LHCN-M2 (cell line): ENCODE measurements at places on chromosomes 2 and 18.
A peak's percentile ranks its signal among the peaks of the same experiment; 100 is the strongest.

GRCh38 chr2:98114643-98115330, 27.8 kb downstream of the VWA3B start:
- DNase-seq, result no peak

- DNase-seq, result peak; percentile 64
Observed at GRCh38 chr2:43605079-43605655, 9.3 kb upstream of the THADA start.

DNA sequence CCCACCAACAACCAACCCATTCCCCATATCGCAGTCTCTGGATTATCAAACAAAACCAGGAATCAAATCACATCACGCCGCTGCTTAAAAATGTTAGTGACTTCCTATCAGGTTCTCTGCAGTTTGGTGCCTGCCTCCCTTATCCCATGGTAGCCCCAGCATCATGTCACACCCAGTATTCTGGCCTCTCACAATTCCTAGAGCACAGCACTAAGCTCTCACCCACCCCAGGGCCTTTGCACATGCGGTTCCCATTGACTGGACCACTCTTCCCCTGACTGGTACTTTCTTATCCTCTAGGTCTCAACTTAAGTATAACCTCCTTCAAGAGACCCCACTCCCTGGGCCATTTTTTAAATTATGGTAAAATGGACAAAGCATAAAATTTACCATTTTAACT, 12.8 kb downstream of the ATP8B1 start:
- DNase-seq, result no peak

DNA sequence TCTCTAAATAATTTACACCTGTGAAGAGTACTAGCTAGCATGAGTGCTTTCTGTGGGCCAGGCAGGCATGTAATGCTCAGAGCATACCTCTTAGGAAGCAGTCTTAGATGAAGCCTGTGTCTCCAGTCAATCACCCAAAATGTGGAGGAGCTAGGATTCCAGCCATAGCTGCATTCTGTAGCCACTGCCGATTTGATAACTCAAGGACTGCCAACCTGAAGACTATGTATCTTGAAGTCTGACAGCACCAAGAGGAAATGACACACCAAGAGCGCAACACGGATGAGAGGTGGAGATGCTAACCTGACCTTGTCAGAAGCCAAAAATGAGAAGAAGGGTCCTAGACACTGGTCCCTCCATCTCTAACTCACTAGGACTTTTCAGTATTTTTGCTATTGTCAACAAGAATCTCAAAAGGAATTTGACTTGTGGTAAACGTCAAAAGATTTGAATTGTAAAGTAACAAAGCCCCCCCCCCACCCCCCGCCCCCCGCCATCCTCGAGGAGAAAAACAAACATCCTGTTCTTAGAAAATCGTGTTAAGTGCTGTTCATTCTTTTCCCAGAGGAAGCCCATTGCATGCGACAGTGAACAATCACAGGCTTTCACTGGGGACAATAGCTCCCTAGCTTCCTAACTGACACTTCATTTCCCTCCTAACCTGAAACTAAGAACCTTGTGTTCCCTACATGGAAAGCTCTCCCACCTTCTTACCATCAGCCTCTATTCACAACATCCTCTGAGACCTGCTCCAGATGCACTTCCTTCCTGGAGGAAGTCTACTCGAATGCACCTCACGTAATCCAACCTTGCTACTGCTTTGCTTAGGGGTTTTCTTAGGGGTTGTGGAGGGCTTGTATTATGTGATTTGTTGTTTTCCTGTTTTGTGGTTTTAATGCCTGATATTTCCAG, 14.7 kb downstream of the CDC42EP3 start:
- peak; percentile 61 for DNase-seq

DNA sequence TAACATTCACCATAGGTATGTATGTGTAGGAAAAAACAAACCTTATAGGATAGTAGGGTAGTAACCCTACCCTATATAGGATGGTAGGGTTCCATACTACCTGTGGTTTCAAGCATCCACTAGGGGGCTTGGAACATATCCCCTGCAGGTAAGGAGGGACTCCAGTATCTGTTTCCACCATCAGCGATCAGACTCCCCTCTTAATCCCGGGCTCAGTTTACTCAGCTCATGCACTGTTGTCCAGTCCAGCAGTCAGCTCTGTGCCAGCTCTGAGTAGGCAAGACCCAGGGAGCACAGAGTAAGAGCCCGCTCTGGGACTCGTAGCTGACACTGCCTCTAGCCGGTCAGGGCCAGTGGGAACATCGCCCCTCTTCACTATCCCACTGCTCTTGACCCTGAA, 61.7 kb downstream of the MEX3C start:
- DNase-seq, result no peak

- no peak for DNase-seq
Observed at GRCh38 chr2:157821519-157822131, 54.5 kb downstream of the ACVR1 start.

DNA sequence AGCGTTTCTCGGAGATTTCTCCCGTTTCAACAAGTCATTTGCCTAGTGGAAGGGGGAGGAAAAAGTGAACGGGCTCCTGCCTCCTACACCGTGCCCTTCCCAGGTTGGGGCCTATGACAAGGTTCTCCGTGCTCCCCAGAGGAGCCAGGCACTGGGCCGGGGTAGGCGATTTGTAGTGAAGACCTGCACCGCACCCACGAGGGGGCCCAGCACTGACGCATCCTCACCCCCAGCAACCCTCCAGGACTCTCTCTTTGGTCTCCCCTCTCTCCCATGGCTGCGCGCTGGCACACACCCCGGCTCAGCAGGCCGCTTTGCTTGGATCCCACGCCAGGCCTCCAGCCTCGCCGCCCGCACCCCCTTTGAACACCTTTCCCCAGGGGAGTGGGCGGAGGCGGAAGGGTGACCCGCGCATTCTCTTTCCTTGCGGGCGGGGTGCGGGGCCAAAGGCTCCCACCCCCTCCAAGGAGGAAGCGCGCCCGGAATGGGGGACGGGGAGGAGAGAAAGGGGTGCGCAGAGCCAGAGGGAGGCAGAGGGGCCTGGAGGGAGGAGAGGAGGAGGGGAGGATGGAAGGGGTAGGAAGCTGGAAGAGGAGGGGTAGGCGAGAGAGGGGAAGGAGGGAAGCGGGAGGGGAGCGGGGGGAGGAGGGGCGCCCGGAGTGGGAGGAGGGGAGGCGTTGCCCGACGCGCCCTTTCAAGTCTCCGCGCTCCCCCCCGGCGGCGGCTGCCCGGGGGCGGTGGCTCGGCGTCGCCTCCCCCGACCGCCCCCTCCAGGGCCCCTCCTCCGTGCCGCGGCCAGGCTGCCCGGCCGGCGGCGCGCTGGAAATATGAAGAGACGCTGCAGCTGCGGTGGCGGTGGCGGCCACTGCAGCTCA, at the start of gene APCDD1:
Gene APCDD1 (plus strand): TSS at position 830 of the 875 bp plus-strand sequence. CDS start 347 bp downstream, outside the sequence.
- DNase-seq, result peak; percentile 24

- DNase-seq, result no peak
Observed at GRCh38 chr2:217666338-217666737, 336.5 kb downstream of the TNS1 start.

DNA sequence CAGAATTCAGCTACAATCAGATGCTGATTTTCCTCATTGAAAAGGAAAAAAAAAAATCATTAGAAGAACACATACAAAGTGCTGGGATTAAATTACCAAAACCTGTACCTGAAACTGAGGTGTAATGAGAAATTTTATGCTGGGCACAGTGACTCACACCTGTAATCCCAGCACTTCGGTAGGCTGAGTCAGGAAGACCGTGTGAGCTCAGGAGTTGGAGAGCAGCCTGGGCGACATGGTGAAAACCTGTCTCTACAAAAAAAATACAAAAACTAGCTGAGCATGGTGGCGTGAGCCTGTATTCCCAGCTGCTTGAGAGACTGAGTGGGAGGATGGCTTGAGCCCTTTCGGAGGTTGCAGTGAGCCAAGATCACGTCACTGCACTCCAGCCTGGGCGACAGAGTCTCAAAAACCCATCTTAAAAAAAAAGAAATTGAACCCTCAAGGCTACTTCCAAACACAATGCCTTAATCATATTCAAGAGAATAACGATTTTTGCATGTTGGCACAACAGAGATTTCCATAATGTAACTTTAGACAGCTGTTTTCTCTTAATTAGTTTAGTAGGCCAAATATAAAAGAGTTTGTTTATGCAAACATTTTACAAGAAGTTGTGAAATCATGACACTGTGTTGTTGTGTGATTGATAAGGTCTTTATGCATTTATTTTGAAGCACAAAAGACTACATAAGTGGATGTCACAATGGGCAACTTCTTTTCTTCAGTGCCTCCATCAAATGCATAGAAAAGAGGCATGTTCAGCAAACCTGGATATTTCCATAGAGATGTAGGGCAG, 63.9 kb downstream of the FAM161A start:
- no peak for DNase-seq

DNA sequence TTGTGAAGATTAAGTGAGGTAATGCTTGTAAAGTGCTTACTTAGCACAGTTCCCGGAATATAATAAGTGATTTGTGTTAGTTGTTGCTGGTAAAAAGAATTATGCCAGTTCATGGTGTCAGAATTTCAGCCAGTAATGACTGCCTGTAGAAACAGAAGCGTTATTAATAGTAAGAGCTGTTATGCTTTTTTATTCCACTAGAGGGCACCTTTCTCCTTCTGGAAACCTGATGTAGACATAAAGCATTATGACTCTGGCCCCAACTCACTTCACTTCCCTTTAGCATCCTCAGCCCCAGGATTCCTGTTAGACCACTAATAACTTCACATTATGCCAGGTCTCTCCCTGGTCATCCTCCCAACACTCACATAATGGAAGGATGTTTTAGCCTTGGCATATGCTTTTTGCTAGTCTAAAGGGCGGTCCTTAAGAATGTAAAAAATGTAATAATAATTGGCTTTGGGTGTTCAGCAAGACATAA, 34.9 kb downstream of the C18orf54 start:
- DNase-seq, result peak; percentile 69

DNA sequence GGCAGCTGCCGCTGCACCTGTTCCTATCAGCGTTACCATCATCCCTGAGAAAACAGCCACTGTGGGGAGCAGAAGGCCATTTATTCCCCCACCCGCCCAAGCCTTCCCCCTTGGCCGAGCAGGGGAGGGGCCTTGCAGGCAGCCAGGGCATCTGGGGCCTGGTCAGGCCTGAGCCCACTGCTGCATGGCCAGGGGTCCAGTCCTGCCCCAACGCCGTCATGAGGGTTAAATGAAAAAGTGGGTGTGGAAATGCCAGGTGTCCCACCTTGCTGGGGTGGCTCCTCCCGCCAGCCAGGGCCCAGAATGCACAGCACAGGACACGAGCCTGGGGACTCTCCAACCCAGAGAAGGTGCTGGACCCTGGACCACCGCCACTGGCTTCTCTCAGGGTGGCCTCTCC, 14.2 kb downstream of the ANO7 start:
- no peak for DNase-seq

DNA sequence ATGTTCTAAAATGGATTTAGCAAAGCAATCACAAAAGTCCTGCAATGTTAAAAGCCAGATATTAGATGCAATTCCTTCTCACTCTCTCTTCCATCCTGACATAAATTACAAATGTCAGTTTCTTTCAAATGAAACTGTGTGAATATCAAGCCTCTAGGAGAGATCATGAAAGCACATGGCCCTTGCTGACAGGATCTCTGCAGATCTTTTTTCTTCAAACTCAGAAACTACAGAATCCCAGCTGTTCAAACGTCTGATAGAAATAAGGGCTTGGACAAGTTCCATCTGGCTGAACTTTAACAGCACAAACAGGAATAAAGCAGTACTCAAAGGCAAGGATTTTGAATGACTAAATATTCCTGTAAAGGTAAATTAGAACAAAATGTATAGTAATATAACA, 47.6 kb downstream of the PDE1A start:
- DNase-seq, result peak; percentile 88

DNA sequence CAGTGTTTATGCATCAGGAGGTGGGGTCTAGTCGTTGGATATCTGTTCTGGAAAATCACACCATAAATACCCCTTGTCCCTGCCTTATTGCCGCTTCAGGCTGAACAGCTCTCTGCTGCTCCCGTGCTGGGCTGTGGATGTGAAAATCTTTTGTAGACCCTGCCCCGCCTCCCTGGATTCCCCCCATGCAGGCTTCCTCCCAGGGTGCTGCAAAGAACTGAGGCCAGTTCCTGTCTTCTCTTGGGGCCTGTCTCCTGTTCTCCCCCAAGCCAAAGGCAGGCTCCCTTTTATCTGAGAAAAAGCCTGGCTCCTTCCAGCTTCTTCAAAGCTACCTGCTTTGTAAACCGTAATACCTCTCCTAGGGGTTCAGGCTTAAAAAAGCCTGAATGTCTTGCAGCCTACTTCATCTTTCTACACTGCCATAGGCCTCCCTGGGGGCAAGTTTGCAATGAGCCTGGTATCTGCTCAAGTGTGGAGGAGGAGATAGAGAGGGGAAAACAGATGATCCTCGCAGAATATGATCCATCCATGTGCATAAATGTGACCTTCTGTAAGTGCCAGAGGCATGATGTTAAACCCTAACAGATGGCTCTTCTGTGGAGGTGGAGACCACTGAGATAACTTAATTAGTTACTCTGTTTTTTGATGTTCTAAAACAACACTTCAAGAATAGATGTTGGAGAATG, 55.3 kb downstream of the VWA3B start:
- no peak for DNase-seq

- DNase-seq, result no peak
Observed at GRCh38 chr2:44952143-44952805, 10.8 kb downstream of the SIX3 start.

- DNase-seq, result no peak
Observed at GRCh38 chr2:170745305-170745704, 24.9 kb upstream of the ERICH2 start.
